ENCODE measurements at places on chromosomes 4 and X.

GRCh38 chr4:126778348-126778747 lies 854.4 kb upstream of the INTU start:
- DNase-seq, result no peak

- DNase-seq, result no peak
Observed at GRCh38 chr4:32087211-32087610, 1367.0 kb downstream of the PCDH7 start.

- DNase-seq, result peak; percentile 74
Observed at GRCh38 chr4:2823301-2823670, 20.4 kb upstream of the ADD1 start.

DNA sequence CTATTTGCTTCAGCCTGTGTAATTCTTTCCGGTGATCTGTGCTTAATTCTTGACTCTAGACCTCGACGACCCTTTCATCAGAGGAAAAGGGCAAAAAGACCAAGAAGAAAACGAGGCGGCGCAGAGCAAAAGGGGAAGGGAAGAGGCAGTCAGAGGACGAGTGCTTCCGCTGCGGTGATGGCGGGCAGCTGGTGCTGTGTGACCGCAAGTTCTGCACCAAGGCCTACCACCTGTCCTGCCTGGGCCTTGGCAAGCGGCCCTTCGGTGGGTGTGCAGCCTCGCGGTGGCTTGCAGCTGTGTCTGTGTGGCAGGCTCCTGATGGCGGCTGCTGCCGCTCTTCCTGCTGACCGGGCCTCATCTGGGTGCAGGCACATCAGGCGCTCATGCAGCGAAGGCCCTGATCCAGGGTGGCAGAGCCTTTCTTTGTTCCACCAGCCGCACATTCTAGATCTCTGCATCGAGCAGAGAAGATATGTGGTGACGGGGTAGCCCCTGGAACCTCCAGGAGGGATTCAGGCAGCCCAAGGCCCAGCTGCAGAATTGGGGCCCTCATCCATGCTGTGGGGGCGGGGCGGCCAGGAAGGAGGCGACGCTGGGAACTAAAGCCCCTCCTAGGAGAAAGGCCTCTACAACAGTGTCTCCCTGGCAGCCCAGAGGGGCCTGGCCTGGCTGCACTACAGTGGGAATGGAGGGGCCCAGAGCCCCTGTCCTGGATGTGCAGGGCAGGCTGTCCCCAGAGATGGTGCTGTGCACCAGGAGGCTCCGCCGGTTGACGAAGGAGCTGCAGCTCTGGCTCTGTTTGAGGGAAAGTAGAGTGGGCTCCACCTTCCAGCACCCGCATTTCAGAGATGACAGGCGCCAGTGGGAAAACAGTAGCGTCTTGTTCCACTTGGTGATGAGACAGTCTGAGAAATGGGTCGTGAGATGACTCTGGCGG lies 32.1 kb downstream of the NELFA start:
- DNase-seq, result peak; percentile 27

GRCh38 chr4:104486716-104487504 lies 7.8 kb downstream of the CXXC4 start:
- DNase-seq, result no peak

DNA sequence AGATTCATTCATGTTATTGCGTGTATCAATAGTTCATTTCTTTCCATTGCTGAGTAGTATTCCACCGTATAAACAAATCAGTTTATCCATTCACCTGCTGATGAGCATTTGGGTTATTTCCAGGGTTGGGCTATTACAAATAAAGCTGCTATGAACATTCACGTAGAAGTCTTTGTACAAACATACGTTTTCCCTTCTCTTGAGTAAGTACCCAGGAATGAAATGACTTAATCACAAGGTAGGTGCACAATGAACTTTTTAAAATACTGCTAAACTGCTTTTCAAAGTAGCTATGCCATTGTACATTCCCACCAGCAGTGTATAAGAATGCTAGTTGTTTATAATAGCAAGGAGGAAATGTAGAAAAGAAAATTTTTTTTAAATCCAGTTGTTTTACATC lies 35.9 kb downstream of the SYTL4 start:
- no peak for DNase-seq

- no peak for DNase-seq
Observed at GRCh38 chrX:40188573-40189417, 91.0 kb upstream of the BCOR start.

- no peak for DNase-seq
Observed at GRCh38 chr4:87079967-87080366, 140.5 kb downstream of the KLHL8 start.

GRCh38 chr4:136412708-136413107 lies 1119.6 kb downstream of the PCDH18 start:
- no peak for DNase-seq

DNA sequence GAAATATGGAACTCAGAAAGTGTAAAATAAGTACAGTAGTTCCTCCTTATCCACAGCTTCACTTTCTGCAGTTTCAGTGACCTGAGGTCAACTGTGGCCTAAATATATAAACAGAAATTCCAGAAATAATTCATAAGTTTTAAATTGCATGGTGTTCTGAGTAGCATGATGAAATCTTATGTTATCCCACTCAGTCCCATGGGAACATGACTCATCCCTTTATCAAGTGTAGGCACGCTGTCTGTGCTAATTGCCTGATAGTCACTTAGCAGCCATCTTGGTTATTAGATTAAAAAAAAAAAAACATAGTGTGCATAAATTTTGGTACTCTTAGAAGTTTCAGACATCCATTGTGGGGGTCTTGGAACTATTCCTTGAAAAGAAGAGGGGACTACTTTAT lies 983.4 kb upstream of the ADGRL3 start:
- no peak for DNase-seq

GRCh38 chr4:107600436-107600835 lies 119.6 kb downstream of the PAPSS1 start:
- no peak for DNase-seq

DNA sequence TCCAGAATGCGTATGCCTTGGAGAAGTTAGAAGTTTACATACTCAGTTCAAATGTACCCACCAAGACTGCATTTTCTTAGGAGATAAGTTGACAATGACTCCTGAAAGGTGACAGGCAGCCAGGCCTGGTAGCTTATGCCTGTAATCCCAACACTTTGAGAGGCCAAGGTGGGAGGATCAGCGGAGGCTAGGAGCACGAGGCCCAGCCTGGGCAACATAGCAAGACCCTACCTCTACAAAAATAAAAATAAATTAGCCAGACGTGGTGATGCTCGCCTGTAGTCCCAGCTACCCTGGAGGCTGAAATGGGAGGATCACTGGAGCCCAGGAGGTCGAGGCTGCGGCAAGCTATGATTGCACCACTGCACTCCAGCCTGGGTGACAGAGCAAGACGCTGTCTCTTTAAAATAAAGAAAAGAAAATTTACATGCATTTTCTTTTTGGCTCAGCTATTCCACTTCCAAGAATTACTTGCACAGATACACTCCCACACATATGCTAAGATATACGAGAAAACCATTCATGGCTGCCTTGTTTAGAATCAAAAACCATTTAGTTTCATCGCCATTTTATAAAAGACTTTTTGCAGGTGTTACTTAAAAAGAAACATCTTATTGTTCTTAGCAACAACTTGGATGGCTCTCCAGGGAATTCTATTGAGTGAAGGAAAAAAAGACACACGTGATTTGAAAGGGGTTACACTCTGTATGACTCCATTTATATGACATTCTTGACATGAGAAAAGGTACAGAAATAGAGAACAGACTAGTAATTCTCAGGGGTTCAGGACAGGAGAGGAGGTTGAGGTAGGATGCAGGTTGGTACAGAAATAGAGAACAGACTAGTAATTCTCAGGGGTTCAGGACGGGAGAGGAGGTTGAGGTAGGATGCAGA lies 66.3 kb downstream of the DHRSX start:
- DNase-seq, result no peak

DNA sequence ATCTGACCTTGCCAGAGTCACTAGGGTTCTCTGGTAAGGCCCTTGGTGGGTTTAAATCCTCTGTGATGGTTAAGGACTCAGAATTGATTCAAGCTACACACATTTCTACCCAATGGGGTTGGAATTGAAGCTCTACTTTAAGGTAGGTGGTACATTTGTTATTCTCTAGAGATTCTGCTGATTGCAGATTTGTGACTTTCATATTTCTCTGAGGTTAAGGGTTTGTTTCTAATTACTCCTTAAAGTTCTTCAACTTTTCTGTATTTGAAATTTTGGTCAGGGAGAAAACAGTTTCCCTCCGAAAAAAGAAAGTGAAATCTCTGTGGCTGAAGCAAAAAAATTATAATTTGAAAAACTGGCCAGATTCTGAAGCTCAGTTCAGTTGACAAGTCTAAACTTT lies 25.8 kb upstream of the USP46 start:
- DNase-seq, result no peak

GRCh38 chrX:65524139-65524538 lies 10.4 kb downstream of the LAS1L start:
- no peak for DNase-seq

DNA sequence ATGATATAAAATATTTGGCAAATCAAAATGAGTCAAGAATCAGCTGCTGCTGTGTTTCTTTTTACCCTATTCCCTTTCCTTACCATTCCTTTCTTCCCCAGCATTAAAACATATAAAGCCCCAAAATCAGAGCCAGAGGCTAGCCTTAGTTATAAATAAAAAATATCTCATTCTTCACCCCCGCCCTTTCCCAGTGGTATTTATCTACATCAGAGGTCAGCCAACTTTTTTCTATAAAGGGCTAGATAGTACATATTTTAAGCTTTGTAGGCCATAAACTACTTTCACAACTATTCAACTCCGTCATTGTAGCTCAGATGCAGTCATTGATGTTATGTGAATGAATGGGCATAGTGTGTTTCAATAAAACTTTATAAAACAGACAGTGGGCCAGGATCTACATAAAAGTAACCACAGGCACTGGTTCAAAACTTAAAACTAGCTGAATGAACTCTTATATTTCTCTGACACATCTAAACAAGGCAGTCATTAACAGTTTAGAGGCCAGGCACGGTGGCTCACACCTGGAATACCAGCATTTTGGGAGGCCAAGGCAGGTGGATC lies 30.5 kb upstream of the TCEANC start:
- DNase-seq, result no peak

GRCh38 chrX:30659421-30659820 lies 6.2 kb downstream of the GK start:
- no peak for DNase-seq

DNA sequence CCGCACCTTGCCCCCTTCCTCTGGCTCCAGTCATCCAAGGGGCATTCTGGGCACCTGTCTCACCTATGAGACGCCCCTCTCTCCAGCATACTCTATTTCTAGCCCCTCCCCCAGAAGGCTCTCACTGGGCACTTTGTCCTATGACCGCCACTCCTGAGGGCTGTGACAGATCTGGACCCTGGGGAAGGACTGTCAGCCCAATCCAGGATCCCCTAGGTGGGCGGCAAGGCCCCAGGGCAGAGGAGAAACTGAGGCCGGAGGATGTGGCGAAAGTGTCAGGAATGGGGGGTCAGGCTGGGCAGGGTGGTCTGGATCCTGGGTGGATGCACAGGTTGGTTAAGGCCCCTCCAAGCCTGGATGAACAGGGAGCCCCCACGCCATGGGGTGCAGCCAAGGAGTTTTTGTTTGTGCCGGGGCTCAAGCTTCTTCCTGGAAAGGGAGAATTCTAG lies 16.2 kb upstream of the NAT8L start:
- DNase-seq, result no peak

GRCh38 chr4:147456706-147457105 lies 24.2 kb upstream of the EDNRA start:
- DNase-seq, result no peak

GRCh38 chr4:108622828-108623227 lies 2.5 kb downstream of the RPL34 start:
- DNase-seq, result no peak

DNA sequence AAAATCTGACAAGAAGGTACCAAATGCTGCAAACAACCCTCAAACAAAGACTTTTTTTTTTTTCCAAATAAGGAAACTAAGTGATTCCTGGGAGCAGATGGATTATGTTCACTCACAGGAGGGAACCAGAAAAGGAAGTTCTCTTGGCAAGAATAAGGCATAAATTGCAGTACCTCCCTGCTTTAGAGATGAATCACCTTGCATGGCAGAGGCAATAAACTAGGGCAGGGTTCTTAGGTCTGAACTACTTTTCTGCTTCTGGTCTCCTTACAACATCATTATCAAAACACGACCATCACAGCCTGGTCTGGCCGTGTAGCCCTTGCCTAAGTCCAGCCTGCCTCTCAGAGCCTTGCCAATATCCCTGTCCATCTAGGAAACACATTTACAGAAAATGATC lies 6.3 kb downstream of the TMEM31 start:
- no peak for DNase-seq

GRCh38 chrX:10074241-10074941 lies 82.4 kb upstream of the CLCN4 start:
- no peak for DNase-seq

DNA sequence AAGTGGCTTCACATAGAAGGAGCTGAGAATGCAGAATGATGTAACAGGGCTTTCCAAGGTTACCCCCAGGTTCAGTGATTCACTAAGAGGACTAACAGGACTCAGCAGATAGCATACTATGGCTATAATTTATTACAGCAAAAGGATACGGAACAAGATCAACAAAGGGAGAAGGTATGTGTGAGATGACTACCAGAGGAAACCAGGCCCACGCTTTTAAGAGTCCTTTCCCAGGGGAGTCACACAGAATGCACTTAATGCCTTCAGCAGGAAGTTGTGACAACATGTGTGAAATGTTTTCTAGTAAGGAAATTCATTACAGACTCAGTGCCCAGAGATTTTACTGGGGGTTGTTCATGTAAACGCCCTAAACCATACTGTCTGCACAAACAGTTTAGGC lies 373.6 kb upstream of the MAGEB2 start:
- DNase-seq, result no peak

GRCh38 chrX:12894074-12895030 lies 12.1 kb upstream of the TLR8 start:
- DNase-seq, result no peak

GRCh38 chr4:13263967-13264525 lies 220.1 kb downstream of the RAB28 start:
- DNase-seq, result no peak

GRCh38 chr4:71198958-71199357 lies 139.9 kb upstream of the SLC4A4 start:
- no peak for DNase-seq

GRCh38 chr4:109912706-109913595 lies at the start of gene EGF:
EGF (plus strand) TSS chr4:109912883; CDS start chr4:109913336, 453 bp downstream.
- DNase-seq, result no peak

GRCh38 chr4:140427106-140427918 lies at the start of gene CLGN:
CLGN (minus strand) TSS chr4:140427648; CDS start chr4:140413078, 14,570 bp downstream.
- DNase-seq, result peak; percentile 87

DNA sequence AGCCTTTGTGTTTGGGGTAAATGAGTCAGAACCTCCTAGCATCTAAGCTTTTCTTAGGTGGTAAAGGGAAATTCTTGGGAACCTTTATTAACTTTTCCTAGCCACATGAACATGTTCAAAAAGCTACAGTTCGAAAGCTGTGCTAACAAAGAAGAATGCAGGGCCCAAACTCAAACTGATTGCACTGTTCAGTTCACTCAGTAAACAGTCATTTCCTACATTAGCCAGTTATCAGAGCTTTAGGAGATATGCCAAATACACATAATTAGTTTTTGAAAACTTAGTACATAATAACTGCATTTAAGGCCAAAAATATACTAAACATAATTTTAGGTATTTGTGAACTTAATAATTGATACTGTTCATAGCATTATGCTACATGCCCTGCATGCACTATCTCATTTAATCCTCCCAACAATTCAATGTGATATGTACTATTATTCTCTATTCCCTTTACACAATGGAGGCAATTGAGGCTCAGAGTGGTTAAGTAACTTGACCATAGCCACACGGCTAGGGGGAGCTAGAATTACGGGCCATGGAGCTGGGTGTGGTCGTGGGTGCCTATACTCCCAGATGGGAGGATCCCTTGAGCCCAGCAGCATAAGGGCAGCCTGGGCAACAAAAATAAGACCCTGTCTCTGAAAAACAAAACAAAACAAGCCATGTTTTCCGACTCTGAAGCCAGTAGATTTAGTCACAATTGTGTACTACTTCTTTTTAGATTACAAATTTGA lies 43.9 kb upstream of the PDGFRA start:
- DNase-seq, result no peak

Measured in cardiac septum (tissue), 1 donor.